ENCODE measurements at places on chromosomes 3 and 15.

- DNase-seq = no peak
These were observed 77.2 kb downstream of the TOP2B start for GRCh38 chr3:25587526-25587925.

DNA sequence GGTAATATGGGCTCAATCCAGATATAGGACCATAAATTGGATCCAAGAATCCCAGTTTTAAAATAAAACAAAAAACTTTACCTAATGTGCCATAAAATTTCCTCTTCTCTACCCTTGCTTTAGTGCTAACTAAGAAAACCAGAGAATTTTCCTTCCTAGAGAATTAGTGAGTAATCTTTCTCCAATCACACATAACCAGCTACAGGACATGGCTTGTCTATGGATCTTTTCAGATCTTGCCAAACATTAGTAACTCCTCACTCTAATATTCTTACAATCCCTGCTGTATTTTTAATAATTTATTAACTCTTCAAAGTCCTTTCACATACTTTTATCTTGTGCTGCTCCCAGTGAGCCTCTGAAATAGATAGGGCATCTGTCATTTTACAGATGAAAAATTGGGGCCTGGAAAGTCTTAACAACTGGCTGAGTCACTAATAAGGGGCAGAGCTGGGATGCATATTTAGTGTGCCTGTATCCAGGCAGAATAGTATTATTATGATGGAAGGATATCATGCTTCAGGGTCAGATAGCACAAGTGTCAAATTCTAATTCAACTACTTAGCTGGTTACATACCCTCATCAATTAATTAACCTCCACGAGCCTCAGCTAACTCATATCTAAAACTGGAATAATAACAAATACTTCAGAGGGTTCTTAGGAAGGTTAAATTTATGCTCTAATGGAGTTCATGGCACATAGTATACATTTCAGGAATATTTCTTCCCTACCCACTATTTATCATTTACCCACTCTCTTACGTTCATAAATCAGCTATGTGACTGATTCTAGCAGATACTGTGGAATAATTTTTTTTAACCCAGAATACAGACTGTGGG lies 5.6 kb downstream of the ZBED2 start:
- no peak for DNase-seq

GRCh38 chr3:128273109-128273840 lies 120.0 kb downstream of the EEFSEC start:
- DNase-seq = peak; percentile 57

- DNase-seq = no peak
These were observed 56.7 kb upstream of the NUDT16 start for GRCh38 chr3:131324923-131325322.

DNA sequence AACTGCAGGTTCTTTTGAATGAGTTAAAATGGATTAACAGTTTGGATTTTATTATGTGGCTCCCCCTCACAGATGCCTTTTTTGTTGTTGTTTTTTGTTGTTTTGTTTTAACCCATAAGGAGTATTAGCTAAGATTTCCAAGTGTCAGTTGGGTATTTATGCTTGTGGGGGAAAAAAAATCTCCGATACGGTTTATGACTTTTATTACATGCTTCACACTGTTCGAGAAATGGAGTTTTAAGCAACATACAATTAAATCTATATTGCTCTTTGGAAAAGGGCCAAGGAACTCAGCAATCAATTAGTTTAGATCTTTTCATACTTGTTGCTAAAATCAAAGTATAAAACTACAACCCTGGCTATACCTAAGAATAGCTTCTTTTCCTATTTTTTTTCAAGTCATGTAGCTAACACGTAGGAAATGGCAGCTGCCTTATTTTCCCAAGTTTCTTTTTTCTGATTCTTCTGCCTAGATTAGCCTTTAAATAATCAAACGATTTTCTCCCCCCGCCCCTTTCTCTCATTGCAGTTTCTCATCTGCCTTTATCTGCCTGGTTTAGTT lies 16.0 kb downstream of the NR2F2 start:
- DNase-seq = no peak

GRCh38 chr15:97082830-97083229 lies 752.3 kb downstream of the NR2F2 start:
- DNase-seq = no peak

GRCh38 chr15:74235962-74236361 lies at the start of gene CCDC33:
Gene CCDC33 (plus strand): TSS chr15:74236326. CDS start chr15:74236720, 394 bp downstream.
- DNase-seq = no peak

- no peak for DNase-seq
These were observed 49.3 kb downstream of the CEP152 start for GRCh38 chr15:48761393-48762158.
